Inflammatory macrophage treated with lipopolysaccharide for 1 hour (primary cell): ENCODE measurements at places on chromosomes 2 and 18.

DNA sequence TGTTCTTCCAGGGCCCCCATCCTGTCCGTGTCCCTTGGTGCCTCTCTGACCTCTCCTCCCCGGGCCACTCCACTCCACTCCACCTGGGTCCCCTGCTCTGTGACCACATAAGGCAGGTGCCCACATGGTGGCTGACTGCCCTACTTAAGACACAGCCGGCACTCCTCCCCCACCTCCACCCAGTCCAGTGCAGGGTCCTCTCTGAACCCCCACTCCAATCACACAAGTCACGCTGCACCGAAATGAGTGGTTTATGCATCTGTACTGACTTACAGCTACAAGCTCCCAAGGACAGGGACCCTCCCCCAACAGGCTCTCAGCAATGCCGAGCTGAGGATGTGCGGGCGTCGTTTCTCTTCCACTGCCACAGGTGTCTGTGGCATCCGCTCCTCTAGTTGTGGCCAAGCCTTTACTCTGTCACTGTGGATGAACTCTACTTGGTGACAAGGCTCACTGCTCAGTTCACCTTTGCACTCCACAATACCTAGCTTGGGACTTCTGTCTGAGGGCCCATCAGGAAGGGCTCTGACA, 48.3 kb downstream of the TFCP2L1 start:
- no peak for DNase-seq

GRCh38 chr2:170717991-170718589, 3.0 kb downstream of the SP5 start:
- no peak for DNase-seq

DNA sequence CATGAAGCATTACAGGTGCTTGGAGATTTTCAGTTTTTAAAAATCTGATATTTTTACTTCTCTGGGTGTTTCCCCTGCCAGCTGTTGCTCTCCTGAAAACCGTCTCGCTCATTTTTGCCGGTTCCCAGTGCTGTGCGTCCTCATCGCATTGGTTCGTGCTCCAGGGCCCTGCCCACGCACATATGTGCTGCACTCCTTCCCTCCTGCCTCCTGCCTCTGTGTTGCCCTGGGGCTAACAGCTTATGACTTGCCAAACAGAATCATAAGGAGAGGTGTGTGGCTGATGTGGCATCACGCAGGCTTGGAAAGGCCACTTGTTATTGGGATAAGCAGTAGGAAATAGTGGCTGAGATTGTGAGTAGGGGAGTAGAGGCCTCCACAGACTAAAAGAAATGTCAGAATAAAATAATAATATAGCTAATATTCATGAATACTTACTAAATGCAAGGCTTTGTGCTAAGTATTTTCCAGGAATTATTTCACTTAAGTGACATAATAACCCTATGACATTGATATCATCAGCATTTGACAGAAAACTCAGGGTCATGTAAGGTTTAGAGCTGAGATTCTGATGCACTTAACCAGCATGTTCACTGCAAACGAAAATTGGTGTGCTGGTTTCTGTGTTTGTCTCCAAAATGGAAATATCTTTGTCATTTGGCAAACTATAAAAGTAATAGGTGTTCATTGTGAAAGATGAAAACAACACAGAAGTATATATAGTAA, 53.5 kb downstream of the SLC4A1AP start:
- DNase-seq, result peak; percentile 27

DNA sequence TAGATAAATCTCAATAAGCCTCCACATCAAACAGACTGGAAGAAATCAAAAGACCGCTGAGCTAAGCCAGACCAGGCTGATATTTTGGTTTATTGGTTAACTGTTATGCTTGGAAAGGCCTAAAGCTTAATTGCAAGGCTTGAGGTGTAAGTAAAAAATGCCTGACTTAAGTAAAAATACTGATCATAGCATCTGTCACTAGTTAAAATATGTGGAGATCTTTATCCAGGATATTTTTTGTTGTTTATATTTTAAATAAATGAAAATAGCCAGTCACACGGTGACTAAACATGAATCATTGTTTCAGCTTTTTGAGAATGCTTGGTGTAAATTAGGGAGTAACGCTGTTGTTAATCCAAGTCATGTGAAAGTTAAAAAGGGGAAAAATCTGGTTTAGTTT, 127.9 kb downstream of the THADA start:
- no peak for DNase-seq

- no peak for DNase-seq
These were observed 66.0 kb upstream of the ITGB6 start for GRCh38 chr2:160266037-160266551.

GRCh38 chr2:118667964-118668363, 179.5 kb downstream of the EN1 start:
- DNase-seq, result no peak

DNA sequence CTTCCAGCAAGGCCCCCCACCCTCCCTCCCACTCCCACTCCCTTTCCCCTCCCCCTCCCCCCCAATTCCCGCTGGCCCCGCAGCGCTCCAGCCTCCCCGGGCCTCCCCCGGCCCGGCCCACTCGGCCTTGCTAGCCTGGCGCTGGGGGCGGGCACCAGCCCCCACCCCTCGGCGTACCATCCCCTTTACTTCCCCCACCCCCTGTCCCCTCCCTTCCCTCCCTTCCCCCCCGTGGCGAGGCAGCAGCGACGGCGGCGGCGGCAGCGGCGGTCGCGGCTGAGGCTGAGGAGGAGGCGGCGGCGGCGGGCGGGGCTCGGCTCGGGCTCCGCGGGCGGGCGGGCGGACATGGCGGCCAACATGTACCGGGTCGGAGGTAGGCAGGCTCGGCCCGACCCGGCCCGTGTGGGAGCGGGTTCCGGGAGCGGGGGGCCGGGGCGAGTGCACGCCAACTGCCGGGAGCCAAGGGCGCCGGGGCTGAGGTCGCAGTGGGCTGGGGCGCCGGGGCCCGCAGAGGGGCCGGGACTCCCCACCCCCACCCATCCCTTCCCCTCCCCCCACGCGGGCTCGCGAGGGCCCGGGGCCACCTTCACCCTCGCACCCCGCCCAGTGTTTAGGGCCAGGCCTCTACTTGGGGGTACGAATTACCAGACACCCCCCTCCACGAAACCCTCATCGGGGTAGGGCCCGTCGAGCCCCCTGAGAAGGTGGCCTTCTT, at the start of gene MTA3:
MTA3 (plus strand) TSS at position 232 of the 715 bp plus-strand sequence; CDS start at position 346, 114 bp downstream.
- DNase-seq, result peak; percentile 6

- DNase-seq, result no peak
These were observed 38.9 kb downstream of the ADI1 start for GRCh38 chr2:3480352-3481010.

GRCh38 chr2:118843483-118844132, 3.8 kb downstream of the EN1 start:
- DNase-seq, result no peak

DNA sequence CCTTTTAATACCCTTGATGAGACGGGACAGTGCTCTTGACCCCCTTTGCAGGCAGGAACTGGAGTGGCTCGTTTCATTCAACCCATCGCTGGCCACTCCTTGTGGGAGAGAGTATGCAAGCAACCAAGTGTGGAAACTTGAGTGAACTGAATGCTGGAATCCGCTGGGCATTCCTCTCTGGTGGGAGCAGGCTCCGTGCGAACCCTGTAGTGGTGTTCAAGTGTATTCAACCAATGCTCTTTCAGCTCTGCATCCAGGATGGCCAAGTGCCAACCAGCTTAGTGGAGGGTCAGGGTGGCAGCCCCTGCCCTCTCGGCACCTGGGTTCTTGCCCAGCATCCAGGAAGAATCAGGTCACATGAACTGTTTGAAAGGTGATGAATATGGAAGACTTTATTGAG, 3.3 kb upstream of the ACADL start:
- no peak for DNase-seq

- peak; percentile 5 for DNase-seq
These were observed 34.3 kb downstream of the MSH2 start for GRCh38 chr2:47437287-47437686.

- peak; percentile 69 for DNase-seq
These were observed 127.3 kb downstream of the HDAC4 start for GRCh38 chr2:239273280-239274234.

DNA sequence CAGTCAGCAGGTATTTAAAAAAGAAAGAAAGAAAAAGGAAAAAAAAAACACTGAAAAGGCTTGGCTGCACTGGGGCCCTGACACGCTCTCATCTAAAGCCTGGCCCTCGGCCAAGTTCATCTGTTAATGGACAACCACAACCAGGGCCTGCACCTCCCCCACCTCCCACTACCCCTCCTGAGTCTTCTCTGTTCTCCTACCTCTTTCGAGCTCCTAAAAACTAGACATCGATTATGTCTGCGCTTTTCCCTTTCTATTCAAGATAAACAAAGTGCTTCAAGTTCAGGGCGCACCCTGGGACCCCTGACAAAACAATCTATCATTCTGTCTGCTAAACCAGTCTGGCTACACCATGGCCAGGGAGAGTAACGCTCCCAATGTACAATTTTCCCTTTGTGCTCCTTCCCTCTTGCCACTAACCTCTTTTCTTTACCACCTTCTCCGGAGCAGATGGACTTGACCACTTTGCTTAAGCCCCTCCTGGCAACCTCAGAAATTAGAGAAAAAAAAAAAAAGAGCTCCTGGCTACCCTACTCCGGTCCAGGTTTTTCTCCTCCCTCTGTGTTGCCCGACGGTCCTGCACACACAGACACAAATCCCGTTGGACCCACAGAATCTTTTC, 22.7 kb downstream of the BCL11A start:
- DNase-seq, result no peak

DNA sequence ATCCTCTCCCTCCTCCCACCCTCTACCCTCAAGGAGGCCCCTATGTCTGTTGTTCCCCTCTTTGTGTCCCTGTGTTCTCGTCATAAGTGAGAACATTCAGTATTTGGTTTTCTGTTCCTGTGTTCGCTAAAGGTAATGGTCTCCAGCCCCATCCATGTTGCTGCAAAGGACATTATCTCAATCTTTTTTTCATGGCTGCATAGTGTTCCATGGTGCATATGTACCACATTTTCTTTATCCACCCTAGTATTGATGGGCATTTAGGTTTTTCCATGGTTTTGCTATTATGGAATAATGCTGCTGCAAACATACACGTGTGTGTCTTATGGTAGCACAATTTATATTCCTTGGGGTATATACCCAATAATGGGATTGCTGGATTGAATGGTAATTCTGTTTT, 33.0 kb downstream of the PUM2 start:
- no peak for DNase-seq

DNA sequence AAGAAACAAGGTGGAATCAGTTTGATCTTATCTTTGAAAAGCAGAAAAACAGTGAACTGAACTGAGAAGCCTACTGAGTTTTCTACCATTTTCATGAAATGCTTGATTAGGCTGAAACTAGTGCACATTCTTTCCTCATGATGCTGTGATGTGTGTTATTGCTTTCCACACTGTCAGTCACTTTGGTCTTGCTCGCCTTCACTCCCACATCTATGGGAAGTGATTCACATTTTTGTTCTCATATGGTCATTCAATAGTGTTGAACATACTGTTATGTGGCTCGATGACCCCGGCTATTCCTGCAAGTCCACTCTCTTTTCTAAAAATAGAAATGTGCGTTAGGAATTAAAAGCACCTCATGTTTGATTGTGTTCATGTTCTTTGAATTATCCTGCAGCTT, 129.7 kb downstream of the TGIF1 start:
- DNase-seq, result no peak

DNA sequence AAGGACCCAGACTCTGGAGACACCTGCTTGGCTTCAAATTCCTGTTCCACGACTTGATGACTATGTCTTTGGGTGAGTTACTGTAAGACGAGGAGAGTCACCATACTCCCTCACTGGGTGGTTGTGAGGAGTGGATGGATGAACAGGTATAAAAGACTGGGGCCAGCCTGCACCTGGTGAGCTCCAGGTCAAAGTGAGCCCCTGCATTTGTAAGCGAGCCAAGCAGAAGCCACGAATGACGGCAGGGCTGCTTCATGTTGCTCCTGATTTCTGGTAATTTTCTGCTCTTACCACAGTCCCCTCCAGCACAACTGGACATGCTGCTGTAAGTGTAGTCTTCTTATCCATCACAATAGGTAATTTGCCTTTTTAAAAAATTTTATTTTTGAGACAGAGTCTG, 86.6 kb downstream of the POLR1A start:
- DNase-seq, result no peak

DNA sequence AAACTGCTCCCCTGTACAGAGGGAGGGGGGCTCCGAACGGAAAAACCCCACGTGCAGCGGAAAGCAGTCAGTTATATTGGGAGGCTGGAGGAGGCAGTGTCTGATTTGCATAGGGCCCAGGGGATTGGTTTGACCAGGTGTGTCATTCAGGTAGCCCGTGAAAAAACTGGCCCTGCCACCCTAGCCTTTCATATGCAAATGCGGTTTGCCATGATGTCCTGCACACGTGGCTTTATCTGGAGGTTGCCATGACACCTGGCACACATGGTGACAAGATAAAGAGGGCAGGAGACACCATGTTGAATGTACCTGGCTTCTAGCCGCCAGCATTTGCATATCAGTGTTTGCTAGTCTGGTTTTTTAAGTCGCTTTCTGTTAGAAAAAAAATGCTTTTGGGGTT, 20.5 kb downstream of the SLC25A52 start:
- DNase-seq, result no peak

- DNase-seq, result no peak
These were observed 179.6 kb downstream of the SATB2 start for GRCh38 chr2:199278099-199278498.

DNA sequence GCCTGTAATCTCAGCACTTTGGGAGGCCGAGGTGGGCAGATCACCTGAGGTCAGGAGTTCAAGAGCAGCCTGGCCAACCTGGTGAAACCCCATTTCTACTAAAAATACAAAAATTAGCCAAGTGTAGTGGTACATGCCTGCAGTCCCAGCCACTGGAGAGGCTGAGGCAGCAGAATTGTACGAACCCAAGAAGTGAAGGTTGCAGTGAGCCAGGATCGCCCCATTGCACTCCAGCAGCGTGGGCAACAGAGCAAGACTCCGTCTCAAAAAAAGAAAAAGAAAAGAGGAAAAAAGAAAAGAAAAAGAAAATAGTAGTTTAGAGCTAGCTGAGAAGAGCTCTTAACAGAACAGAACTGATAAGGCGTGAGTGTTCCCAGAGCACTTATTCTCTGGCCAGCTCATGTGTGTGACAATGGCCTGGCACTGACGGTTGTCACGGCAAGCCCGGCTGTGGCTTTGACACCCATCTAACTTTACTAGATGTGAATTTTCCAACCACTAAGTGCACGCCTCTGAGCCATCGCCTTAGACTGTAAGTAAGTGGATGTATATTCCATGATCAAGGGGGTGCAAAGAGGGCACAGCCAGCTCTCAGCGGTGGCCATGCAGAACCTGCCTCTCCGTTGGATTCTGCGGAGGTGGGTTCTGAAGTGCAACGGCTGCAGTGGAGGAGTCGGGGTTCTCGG, 80.0 kb downstream of the ZNF516 start:
- DNase-seq, result no peak

GRCh38 chr2:217279140-217279539, 419.3 kb upstream of the TNP1 start:
- no peak for DNase-seq

GRCh38 chr2:42025151-42025582, 22.7 kb upstream of the PKDCC start:
- DNase-seq, result no peak
